ENCODE measurements at places on chromosomes 11 and 22. TPM values are rescaled to one million over a fixed set of nuclear protein-coding genes. Genes with fewer than 3 reads are reported as not detected.

GRCh38 chr11:120612513-120613263 is 101.1 kb downstream of the GRIK4 start:
- DNase-seq: peak; percentile 34

- no peak for DNase-seq
Measured at GRCh38 chr11:48093323-48093722, 113.0 kb downstream of the PTPRJ start.

GRCh38 chr22:31495343-31495742 is 993 bp upstream of the SFI1 start:
- DNase-seq: no peak

- no peak for DNase-seq
Measured at GRCh38 chr11:116642481-116642880, 130.3 kb downstream of the BUD13 start.

DNA sequence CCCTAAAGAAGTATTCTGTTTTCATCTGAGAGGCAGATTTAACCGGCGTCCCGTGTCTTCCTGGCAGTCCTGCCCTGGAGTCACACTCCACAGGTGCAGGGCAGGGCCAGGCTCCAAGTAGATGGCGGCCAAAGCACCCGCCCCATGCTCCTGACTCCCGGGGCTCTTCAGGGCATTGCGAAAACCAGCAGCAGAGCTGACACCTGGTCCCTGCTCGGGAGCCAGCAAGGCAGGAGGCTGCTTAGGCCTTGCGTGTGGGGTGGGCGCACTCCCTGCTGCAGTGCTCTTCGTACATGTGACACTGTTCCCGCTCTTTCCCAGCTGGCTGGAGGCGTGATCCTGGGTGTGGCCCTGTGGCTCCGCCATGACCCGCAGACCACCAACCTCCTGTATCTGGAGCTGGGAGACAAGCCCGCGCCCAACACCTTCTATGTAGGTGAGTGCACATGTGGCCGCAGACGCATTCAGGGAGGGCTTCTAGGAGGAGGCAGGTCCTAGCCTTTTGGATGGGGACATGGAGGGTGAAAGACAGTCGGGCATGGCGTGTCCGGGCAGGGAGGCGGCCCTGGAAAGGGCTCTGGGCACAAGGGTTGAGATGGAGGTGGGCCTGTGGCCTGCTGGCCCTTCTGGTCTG is 10.3 kb upstream of the TSSC4 start:
- DNase-seq: peak; percentile 73

DNA sequence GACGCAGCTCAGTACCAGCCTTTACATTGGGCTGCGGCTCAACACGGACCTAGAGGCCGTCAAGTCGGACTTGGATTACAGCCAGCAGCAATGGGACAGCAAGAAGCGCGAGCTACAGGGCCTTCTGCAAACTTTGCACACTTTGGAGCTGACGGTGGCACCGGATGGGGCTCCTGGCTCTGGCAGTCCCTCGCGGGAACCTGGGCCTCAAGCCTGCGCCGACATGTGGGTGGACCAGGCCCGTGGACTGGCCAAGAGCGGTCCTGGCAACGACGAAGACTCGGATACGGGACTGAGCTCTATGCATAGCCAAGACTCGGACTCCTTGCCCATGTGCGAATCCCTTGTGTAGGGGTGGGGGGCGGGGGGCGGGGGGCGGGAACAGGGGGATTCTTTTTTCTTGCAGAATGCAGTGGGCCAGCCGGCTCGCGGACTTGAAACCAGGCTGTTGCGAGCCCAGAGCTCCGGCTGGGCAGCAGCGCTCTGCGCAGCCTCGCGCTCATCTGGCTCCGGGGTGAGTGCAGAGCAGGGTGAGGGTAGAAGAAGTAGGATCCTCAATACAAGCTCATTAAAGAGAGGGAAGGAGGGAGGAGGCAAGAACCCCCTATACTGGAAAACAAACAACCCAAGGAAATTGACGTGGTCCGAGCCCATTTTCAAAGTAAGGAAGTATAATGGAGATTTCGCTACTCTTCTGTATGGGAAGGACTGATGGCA is 1.8 kb downstream of the RASSF10 start:
- no peak for DNase-seq

GRCh38 chr11:117752071-117752470 is 44.9 kb downstream of the DSCAML1 start:
- DNase-seq: no peak

DNA sequence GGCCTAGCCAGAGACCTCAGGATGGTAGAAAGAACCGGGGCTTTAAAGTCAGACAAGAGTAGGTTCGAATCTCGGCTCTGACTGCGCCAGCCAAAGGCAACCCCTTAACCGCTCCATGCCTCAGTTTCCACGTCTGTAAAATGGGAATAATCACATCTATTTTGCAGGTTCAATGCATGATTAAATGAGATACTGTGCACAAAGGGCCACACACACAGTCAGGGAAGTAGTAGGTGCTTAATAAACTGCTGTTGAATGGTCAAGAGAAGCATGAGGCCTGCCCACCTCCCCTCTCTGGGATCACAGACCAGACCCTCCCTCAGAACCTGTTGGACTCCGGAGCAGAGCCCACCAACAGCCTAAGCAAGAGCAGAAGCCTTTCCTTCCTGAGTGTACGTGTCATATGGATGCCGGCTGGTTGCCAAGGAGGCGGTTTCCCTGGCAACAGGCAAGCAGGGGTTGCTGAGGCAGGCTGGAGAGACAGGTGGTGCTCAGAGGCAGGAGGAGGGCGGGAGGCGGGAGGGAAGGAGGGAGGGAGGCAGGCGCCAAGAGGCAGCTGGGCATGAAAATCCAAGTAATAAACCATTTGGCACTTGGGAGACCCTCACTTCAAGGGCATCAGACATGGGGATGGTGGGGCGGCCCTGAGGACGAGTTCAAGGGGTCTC is 43.9 kb downstream of the NFAM1 start:
- peak; percentile 34 for DNase-seq

DNA sequence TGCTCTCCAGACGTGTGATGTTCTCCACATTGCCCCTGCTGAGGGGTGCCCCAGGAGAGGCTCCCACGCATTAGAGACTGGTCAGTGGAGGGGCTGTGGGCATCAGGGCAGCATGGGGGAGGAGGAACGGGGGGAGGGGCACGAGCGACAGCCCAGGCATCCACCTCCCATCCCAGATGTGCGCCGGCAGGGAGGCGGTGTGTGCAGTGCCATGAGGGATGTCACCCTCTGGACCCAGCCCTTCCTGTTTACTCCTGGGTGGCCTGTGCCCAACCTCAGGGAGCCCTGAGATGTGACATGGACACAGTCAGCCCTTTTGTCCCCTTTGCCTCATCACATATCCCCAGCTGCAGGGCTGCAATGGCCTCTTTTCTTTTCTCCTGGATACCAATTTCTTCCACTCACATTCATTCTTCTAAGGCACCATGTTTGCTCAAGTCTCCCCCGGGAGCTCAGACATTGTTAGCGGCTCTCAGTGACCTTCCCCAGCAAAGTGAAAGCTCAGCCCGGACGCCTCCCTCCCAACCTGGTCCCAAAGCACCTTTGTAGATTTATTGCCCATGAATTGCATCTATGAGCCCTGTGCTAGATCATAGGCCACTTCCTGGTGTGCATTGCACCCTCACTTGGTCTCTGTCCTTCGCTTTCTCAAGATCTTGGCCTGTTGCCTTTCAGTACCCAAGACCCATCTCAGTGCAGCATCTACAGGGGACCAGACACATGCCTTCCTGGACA is 150.6 kb downstream of the CEP164 start:
- no peak for DNase-seq

DNA sequence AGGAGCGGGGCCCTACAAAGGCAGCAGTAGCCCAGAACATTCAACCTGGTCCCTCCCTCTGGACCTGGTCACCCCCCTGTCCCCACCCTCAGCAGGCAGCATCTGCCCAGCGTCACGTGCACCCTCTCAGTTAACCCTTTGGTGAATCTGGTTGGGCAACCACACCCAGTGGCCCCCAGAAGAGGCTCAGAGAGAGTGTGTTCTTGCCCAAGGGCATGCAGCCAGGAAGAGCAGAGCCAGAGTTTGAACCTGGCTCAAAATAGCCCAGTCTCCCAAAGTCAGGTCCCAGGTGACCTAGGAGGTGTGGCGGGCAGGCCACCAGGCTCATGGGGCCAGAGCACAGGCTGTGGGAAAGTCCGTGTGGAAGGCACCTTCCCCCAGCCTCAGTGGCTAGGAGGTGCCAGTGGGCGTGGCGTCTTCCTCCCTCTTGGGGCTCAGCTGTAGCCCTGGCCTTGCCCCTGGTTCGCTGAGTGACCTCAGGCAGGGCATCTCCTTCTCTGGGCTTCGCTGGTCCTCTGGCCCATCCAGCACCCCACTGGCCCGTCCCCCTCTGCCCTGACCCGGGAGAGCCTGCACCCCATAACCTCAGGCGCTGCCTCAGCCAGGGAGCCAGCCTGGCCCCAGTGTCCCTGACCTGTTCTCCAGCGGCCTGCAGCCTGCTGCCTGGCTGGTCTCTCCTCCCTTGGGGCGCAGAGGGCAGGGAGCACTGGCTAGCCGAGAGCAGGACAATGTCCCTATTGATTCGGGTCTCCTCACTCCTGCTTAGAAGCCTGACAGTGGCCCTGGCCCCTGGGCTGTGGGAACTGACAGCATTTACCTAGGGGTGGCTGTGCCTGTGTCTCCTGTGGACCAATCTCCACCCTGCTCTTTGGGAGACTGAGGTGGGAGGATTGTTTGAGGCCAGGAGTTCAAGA is 7.0 kb downstream of the ALDH3B1 start:
- peak; percentile 30 for DNase-seq

- no peak for DNase-seq
Measured at GRCh38 chr11:30860146-30860545, 274.0 kb upstream of the MPPED2 start.

GRCh38 chr22:22746963-22747933 is 102.8 kb downstream of the GGTLC2 start:
- DNase-seq: no peak

- peak; percentile 57 for DNase-seq
Measured at GRCh38 chr11:14904745-14905103, 12.7 kb upstream of the CYP2R1 start.

DNA sequence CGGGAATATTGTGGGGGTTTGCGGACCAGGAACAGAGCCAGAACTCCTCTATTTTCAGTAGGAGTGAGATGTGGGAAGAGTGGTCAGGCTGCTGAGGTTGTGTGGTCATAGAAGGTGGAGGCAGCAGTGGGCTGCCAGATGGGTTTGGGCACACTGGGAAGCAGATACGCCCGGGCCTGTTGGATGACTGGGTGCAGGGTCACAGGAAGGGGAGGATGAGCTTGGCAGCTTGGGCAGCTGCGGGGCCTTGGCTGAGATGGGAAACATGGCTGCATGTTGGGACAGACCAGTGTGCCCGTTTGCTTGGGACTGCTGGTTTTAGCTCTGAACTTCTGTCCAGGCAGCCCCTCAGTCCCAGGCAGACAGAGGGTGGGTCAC is 11.4 kb downstream of the SHANK3 start:
- DNase-seq: peak; percentile 60

GRCh38 chr22:35580351-35581022 is 36.6 kb downstream of the MB start:
- no peak for DNase-seq

GRCh38 chr11:128757886-128758612 is 64.2 kb downstream of the FLI1 start:
- no peak for DNase-seq

GRCh38 chr22:46578824-46579561 is 41.2 kb upstream of the GRAMD4 start:
- no peak for DNase-seq

- peak; percentile 37 for DNase-seq
Measured at GRCh38 chr11:106091480-106092123, 14.1 kb downstream of the AASDHPPT start.

- DNase-seq: no peak
Measured at GRCh38 chr11:47488674-47489394, 39.9 kb upstream of the RAPSN start.

DNA sequence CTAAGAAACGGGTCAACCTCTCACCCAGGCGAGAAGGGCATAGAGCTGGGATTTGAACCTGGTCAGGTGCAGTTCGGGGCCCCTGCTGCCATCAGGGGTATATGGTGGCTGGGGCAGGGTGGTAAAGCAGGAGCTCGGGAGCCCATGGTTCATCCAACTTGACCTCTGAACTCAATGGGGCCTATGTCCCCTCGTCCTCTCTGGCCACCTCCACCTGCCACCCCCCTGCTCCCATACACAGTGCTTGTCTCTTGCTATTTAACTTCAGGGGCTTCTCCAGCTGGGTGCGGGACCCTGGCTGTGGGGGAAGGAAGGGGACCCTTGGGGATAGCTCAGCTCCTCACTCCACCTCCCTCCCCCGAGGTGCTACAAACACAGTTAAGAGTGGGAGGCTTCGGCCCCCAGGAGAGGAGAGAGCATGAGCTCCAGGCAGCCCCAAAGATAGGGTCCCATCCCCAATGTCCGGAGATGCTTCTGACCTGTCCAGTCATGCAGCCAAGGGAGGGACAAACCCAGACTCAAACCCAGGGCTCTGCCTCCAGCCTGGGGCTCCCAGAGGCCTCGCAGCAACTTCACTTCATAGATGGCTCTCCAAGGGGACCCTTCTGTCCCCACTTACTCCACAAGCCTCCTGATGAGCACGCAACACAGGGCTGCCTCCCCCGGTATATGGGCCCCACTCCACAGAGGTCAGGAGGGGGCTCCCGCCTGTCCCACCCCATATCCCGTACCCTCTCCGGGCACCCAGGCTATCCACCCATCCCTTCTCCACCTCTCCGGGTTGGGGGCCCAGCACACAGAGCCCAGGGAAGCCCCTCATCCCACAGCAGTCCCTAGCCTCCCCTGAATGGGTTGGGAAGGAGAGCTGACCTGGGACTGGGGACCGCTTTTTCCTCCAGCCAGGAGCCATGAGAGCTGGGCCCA is 712 bp downstream of the IL2RB start:
- DNase-seq: no peak

DNA sequence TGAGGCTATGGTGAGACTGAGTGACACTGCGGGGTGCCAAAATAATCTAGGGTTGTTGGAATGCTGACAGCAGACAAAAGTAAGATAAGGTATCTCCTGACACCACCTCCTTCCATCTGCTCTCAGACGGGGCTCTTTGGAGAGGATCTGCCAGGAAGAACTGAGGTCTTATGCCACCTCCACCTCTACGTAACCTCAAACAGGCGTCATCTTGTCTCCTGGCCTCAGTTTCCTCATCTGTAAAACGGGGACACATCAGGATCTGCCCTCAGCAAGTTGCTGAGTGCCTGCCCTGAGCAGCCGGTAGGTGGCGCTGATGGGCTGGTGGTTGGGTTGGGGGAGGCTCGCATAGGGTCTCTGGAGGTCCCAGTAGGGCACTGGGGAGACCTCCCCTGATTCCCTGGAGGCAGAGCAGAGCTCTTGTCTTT is 1.7 kb upstream of the MYEOV start:
- no peak for DNase-seq

- peak; percentile 65 for DNase-seq
Measured at GRCh38 chr11:2314525-2315394, 12.9 kb downstream of the TSPAN32 start.

The CBLIF gene
- not detected for total RNA-seq

The TUBA8 gene
- 12.6 TPM for total RNA-seq

The TP53AIP1 gene
- total RNA-seq: not detected

The MRGPRX4 gene
- total RNA-seq: not detected

The KLHDC7B gene
- not detected for total RNA-seq

The THY1 gene
- 107 TPM for total RNA-seq

The FADS2 gene
- total RNA-seq: 175 TPM

The RTN3 gene
- total RNA-seq: 65.6 TPM

The KRTAP5-10 gene
- total RNA-seq: not detected

The POGLUT3 gene
- total RNA-seq: 22.1 TPM

The NUDT8 gene
- 5.9 TPM for total RNA-seq

The FADS1 gene
- total RNA-seq: 72.9 TPM
